ENCODE measurements at places on chromosomes 2 and 18.

DNA sequence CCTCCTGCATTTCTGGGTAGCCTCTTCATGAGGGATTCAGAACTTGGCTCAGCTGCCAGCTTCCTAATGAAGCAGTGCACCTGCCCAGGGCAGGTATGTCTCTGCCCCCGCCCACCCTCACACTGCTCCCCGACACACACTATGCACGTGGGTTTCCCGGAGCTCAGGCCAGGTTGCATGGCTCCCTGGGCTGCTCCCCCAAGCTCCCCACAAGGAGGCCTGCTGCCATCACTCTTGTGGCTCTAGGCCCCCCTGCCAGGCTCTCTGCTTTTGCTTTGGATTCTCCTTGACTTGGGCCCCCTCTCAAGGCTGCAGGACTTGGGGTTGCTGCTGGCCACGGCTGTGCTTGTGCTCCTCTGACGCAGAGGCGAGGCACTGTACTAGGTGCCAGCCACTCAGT is 43.6 kb downstream of the ADD2 start:
- peak; percentile 23 for DNase-seq

- no peak for DNase-seq
Measured at GRCh38 chr2:105655244-105655643, 89.5 kb upstream of the NCK2 start.

DNA sequence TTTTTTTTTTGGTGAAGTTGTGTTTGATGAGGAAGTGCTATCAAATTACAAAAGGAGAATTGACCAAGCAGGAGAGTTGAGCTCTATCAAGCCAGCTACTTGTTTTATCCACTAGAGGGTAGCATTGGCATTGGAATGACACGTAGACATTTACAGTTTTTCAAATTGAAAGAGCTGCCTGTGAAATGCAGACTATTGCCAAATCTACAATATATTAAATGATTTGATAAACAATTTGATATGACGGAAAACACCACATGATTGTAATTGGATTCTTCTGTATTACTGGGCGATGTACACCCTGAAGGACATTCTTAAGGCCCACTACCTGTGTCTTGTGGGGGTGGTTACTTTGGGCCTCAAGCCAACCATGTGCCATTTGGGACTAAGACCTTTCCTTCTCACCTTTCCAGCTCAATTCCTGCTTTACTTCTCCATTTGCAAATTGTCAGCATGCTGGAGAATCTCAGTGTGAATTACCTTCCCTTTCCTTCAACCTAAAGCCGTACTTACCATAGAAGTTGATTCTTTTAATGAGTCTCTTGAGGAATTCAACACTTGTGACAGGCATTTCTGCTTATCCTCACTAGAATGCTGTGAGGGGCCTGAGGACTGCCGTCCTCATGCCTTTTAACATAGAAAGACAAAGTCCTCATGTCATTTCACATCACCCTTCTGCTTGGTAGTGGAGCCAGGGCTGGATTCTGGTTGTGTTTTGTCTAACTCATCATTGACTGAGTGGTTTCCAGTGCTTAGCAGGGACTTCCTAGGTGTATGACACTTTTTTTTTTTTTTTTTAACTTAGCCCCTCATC is 134.8 kb upstream of the THUMPD2 start:
- DNase-seq = no peak

- DNase-seq = no peak
Measured at GRCh38 chr2:1868683-1869141, 124.4 kb upstream of the PXDN start.

DNA sequence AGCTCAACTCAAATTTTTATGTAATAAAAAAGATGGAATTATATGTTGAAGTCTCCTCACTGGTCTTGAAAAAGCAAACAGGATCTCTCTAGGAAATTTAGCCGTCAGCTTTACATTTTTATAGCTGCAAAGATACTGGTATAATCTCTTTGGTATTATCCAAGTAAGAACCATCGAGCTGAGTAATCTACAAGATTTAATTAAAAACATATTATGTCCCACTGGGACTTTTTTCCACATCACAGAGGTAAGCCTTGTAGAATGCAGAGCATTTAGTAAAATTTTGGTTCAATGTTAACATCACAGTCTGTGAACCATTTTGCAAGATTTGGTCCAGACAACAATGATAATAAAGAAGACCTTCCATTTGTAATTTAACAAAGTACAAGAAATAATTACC is 162.6 kb upstream of the SLC39A10 start:
- no peak for DNase-seq

DNA sequence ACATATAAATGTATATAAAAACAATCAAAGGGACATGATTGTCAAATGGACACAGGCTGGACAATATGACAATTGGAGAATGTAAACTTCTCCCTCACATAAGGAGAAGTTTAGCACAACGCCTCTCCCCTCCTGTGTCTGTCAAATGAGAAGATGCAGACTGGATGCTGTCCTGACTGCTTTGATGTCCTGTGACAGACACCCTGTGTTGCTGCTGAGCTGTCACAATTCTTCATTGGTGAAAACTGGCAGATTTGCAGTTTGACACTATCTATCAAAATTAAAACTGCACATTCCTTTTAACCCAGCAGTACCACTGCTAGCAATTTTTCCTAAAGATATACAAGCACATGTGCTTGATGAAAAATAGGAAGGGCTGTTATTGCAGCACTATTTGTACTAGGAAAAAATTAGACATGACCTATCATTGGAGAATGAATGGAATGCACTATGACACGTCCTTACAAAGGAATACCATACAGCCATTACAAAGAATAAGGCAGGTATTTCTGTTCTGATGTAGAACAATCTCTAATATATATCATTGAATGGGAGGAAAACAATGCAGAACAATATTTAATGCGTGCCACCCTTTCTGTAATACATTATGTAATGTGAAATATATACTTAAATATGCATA is 12.4 kb downstream of the DPYSL5 start:
- DNase-seq = no peak

DNA sequence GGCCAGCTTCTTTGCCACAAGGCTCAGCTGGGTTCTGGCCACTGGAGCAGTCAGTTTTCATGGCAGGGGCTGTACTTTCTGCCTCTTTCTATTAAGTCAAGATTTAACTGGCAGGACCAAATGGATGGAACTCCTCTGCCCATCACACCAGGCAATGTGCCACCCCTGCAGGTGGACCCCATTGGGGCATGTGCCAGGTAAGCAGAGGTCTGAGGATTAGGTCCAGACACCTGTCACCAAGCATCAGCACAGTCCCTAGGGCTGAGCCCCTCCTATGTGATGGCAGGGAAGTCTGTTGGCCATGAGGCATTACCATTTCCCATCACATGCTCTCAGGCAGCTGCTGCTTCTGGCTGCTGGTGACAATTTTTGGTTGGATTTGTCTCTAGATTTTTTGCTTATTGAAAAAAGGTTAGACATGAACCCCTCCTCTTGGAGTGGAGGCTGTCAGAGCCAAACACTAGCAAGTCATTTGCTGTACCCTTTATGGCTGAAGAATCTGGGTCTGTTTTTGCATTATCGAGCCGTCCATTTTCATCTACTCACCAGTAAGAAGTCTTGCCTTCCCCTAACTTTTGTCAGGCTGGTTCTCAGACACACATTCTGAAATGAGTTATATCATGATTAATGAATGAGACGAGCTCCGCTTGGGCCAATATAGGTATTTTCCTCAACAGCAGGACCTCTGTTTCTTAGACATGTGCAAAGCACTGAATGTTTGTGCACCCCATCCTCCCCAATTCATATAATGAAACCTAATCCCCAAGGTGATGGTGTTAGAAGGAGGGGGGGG is 328.0 kb downstream of the TSN start:
- DNase-seq = no peak

DNA sequence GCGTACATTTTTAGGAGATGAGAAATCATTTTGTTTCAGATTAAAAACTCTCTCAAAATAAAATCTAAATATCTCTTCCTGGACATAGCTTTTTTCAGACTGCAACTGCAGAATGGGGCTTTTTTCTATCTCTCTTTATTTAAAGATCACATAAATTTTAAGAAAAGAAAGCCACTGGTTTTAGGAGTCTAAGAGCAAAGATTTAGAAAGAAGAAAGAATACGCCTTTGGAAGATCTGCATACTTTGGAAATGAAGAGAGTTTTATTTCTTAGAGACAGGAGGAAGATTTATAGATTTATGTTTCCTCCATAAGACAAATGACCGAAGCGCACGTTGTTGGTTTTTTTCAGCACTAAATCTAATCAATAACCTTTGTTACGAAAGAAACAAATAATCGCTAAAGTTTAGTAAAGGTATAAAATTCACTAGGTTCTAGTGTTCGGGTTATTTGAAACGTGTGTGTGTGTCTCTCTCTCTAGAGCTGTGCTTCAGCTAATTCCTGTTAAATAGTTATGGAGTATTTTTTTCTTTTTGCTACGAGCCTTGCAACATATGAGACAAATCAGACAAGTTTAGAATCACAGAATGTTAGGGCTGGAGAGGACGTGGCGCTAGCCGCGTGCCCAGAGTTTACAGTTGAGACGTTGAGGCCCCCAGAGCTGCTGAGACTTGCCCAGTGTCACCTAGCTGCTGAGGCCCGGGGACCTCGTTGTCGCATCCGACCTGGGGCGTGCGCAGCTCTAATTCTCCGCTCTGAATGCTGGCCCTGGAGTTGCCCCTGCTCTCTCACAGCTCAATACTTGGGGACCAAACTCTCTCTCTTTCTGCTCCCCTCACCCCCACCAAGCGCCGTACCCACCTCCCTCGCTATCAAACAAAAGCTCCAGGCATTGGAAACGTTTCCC is 69.9 kb downstream of the CTAGE1 start:
- DNase-seq = peak; percentile 52

GRCh38 chr2:220188031-220188430 is 560.6 kb downstream of the SLC4A3 start:
- DNase-seq = no peak

DNA sequence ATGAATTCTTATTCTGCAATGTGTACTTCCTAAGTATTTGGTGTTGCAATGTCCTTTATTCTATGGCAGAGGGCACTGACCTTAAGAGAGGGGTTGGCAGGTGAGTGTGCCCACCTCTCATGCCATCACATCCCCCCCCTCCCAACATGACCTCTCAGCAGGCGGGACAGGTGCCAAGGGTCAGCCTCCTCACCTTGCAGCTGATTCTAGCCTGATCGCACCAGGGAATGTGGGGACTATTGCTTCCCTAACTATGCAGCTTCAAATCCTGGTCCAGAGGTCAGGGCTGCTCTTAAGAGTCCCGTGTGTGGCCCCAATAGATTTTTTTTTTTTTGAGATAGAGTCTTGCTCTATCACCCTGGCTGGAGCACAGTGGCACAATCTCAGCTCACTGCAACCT is 9.5 kb downstream of the HJURP start:
- DNase-seq = no peak

GRCh38 chr2:11017921-11018320 is 106.2 kb downstream of the KCNF1 start:
- DNase-seq = no peak

GRCh38 chr18:29250259-29250658 is 1073.3 kb upstream of the CDH2 start:
- DNase-seq = no peak

GRCh38 chr2:27537287-27537686 is 40.6 kb downstream of the GCKR start:
- no peak for DNase-seq

DNA sequence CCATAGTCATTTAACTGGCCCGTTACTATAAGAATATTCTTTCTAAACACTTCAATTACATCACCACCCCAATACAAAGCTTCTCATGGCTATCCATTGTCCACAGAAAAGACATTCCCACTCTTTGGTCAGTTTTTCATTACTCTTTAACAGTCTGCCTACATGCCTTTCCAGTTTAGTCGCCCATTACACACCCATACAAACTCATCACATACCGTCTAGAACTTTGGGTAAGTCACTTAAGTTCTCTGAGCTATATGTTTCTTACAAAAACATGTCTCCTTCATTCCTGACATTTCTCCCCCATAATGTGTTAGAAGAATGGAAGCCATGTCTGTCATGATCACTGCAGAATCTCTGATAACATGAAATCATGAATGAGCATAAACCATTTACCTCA is 108.2 kb upstream of the STK17B start:
- DNase-seq = no peak

GRCh38 chr2:181594322-181594721 is 62.6 kb downstream of the CERKL start:
- DNase-seq = no peak

GRCh38 chr2:151823651-151824050 is 4.6 kb downstream of the ARL5A start:
- DNase-seq = no peak

- no peak for DNase-seq
Measured at GRCh38 chr2:198097630-198098029, 293.2 kb downstream of the PLCL1 start.

DNA sequence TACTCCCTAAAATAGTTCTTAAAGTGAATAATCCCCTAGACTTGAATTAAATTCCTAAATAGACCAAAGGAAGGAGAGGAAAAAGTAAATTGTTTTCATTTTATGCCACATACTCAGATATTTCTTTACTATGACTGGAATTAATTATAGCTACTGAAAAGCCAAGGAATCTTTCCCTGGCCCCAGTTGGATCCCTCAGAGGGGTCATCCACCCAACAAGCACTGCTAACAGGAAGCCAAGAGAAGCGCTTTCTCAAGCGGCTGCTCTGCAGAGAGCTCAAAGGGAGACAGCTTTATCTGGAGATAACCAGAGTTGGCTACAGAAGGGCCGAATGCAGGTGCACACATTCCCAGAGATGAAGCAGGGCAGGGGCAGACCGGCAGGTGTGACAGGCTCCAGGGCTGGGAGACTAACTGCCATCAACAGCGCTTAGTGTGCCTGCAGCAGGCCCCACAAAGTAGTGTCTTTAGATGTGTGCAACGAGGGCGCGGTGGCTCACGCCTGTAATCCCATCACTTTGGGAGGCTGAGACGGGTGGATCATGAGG is 51.1 kb downstream of the POLR1A start:
- DNase-seq = peak; percentile 3

- no peak for DNase-seq
Measured at GRCh38 chr2:190571686-190572085, 37.2 kb upstream of the NEMP2 start.

GRCh38 chr2:188318161-188318749 is 26.6 kb downstream of the GULP1 start:
- DNase-seq = no peak

GRCh38 chr18:70582981-70583380 is 294.1 kb downstream of the SOCS6 start:
- no peak for DNase-seq

GRCh38 chr2:100113990-100114433 is 28.4 kb downstream of the AFF3 start:
- DNase-seq = no peak

DNA sequence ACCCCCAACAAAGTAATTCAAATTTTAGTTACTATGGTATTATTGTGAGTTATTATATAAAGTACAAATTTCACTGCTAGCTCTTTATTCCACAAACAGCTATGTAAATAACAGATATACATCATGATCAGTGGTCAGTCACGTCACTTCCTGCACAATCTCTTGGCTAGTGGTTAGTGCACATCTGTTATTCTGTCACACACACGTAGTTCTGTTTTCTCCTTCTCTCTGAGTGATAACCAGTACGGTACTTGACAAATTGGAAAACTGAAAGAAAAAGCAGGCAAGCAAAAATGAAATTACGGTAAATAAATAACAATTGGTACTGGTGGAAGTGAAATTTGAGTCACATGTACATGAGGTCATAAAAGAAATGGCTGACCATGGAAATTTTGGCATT is 728.7 kb downstream of the CCDC85A start:
- no peak for DNase-seq

- no peak for DNase-seq
Measured at GRCh38 chr2:108367014-108367413, 10.7 kb upstream of the SULT1C4 start.

Measured in H9 (cell line).